ENCODE measurements at places on chromosomes 12 and 14.

- DNase-seq, result no peak
Measured at GRCh38 chr14:67515386-67516079, 17.6 kb upstream of the PLEKHH1 start.

DNA sequence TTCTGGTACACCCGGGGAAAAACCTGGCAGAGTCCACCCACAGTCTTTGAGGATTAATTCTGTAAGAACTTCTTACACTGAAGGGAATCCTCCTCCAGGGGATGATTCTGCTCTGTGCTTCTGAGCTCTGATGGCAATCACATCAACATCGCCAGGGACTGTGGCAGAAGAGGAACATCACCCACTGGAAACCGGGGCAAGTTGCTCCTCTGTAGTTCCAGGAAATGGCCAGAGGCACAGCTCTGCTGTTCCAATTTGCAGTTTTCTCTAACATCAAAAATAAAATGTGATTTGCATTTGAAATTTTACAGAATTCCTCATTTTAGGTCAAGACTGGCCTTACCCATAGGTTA is 207.6 kb downstream of the DAD1 start:
- DNase-seq, result no peak

- no peak for DNase-seq
Measured at GRCh38 chr12:88703790-88704189, 123.5 kb upstream of the KITLG start.

- DNase-seq, result no peak
Measured at GRCh38 chr12:77005611-77006098, 59.7 kb downstream of the E2F7 start.

DNA sequence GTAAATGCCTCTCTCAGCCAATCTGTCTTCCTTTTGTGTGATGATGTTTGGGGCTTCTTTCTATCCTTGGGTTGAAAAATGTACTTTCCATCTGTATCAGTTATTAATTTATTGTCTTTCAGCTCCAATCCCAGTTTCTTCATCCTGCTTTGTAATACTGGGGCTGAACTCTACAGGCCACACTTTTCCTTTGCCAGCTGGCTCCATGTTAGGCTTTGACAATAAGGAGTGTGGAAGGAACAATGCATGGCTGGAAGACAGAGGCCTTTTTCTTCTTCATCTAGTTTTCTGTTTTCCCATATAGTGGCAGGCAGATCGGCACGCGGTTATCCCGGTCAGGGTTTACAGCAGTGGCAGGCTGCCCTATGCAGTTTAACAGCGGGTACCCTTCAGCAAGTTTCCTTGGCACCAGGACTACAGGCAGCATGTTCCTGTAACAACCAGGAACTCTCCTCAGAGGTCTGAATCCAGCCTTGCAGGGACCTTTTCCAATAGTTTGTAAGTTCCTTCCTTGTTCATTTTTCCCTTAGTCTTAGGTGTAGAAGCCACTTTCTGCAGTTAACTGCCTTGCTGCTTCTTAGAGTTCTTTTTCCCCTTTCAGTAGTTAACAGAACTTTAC is 38.5 kb upstream of the CRACR2A start:
- DNase-seq, result no peak

DNA sequence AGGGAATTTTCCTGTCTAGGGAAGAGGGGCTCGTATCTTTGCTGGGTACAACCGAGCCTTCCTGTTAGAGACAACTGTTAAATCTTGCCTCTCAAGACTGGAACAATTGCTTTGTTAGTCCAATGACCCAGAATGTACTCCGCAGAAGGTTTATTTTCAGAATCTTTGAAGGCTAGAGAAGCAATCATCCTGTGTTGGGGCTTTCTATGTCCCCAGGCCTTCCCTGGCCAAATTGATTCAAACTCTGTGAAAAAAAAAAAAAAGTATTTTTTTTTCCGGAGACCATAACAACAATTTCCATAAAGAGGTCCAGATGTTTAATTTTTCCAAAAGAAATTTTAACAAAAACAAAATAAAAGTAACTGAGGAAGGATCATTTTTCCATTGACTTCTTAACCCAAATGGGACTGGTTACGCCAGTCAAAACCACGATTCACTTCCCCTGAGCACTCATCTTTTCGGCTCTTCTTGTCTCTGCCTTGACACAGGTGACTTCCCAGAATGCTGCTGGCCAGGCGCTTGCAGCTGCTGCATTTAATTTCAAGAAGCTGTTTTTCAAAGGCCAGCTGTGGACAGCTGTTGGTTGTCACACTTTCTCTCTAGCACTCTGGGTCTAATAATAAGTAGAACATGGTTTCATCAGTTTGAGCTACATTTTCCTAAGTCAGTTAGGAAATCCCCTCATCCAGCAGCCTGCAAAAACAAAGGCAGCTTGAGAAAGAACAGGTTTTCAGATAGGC is 81.6 kb upstream of the MANSC4 start:
- DNase-seq, result no peak

- no peak for DNase-seq
Measured at GRCh38 chr12:53005215-53005985, 856 bp upstream of the EIF4B start.

- no peak for DNase-seq
Measured at GRCh38 chr14:63296060-63296563, 22.6 kb downstream of the GPHB5 start.

All from activated effector memory CD4-positive, alpha-beta T cell treated with anti-CD3 and anti-CD28 coated beads, Interleukin-2, amount 50 U/mL, for 16 hours (primary cell).